ENCODE measurements at places on chromosomes 6 and 20.

- DNase-seq: no peak
These were observed 12.9 kb downstream of the SALL4 start for GRCh38 chr20:51789434-51789833.

GRCh38 chr20:15642676-15643075 is 930.6 kb downstream of the KIF16B start:
- no peak for DNase-seq

DNA sequence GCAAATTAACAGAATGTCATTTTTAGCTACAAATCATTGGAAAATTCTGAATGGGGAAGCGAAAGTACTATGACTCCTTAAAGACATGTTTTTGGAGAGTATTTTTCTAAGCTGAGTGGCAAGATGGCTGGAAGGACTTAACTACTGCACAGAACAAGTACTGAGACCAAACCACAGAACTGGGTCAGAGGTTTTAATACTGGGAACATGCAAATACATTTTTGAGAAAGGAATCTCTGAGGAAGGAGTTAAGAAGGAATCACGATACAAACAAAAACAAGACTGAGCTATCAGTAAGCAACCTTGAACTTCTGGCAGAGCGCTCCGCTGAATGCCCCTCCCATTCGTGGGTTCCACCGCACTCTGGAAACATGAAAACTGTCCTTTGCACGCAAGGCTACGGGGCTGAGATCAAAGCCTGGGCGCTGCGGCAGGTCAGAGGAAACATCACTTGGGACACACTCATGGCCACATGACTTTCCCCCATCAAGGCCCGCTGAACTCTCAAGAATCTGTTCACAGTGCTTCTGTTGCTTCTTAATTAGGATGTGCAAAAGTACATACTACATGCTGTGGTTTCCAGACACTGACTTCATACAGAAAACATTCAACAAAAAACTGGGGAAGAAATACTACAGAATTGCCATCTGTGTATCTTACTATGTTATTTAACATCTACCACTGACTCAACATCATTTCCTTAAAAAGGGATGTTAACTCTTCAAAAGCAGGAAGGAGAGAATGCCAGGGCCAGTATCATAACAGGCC is 27.8 kb downstream of the SLC23A2 start:
- DNase-seq: peak; percentile 17

GRCh38 chr20:58076405-58076804 is 152.0 kb downstream of the ANKRD60 start:
- DNase-seq: no peak

DNA sequence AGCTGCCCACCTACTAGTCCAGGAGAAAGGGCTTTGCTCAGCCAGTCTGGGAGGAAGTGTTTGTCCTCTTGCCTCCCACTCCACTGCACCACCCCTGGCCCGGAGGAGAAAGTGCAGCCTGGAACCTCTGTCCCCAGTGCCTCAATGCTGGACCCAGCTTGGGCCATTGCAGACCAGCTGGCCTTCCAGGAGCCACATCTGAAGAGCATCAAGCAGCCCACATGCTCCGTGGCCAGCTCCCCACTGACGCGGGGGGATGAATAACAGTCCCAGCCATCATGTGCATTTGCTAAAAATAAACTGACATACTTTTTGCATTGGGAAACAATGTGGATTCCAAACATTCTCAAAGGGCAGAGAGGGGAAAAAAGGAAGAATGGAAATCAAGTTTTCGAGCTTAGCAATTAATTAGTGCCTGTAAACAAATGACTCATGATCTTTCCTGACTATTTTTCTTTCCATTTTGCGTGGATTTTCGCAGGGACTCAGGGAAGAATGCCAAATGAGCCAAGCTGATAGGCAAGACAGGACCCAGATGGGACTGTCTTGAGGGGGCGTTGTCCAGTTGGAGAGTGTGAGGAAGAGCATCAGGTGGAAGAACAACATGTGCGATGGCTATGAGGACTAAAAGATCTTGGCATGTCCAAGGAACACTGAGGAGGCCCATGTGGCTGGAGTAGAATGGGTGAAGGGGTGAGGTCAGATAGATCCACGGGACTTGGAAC is 34.1 kb downstream of the CEBPB start:
- no peak for DNase-seq

DNA sequence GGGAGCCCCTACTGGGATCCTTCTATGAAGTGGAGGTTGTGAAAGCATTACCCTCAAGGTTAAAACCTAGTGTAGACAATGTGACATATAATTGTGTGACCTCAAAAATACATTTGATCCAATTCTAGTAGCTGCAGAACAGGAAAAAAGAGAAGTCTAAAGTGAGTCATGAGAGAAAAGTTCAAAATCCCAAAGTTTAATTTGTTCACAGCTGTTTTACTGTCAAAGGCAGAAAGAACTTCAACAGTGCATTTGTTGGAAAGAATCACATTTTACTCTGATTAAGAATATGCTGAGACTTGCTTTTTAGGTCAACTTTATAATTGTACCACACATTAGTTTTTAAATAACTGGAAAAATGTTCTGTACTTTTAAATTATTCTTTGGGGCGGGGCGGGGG is 1027.4 kb upstream of the FLRT3 start:
- DNase-seq: no peak

DNA sequence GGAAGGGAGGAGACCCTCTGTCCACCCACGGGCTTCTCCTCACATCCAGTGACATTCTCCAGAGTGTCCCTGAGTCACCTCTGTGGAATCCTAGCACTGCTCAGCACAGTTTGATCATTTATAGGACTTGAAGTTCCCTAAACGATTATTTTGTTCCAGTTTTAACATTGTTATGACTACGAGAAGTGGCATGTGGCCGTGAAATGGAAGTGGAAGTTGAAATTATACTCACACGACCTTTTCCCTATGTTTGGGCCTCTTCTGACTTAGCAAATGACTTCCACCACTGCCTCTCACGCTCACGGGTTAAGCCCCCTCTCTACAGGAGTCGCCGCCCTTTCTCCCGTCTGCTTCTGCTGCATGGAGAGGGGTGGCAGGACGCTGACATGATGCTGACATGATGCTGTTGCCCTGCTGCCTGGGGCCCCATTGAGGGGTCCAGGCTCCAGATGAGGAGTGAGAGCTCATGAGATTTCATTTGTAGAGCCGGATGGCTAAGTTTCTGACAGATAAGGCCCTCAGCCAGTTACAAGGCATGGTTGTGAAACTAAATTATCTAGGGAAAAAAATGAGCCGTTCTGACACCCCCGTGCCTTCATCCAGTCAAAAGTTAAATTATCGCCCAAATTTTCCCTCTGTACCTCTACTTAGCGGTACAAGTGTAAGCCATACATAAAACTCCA is 153.6 kb upstream of the UST start:
- DNase-seq: no peak

DNA sequence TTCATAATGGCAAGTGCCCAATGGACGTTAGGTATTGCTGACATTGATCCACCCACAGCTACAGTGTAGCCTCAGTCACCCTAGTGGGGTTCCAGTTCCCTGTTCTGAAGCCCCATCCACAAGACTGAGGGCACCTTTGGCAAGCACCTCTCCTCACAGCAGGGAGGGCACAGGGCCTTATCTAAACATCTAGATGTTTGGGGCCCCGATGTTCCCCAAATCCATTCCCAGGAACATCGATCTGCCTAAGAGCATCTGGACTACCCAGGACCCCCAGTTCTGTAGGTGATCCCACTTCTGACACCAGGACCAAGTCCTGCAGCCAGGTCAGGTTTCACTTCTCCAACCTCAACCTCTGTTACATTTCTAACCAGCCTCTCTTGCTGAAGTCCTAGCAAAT is 10.6 kb downstream of the APCDD1L start:
- DNase-seq: no peak

DNA sequence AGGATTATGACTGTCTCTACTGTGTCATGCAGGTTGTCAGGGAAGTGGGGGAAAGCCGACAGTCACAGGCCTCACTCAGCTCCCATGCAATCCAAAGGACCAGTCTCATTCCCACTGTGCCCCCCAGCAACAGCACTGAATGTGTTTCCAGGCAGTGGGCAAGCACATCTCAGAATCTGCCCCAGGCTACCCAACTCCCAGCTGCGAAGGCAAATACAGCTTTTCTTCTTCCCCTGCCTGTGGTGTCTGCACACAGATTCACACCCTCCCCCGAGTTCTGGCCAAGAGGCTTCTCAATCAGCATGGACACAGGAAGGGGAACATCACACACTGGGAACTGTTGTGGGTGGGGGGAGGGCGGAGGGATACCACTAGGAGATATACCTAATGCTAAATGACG is 75.3 kb downstream of the SNAP91 start:
- no peak for DNase-seq

GRCh38 chr20:23059846-23060245 is 10.4 kb upstream of the THBD start:
- DNase-seq: no peak

GRCh38 chr6:115753446-115753845 is 307.2 kb downstream of the FRK start:
- no peak for DNase-seq

DNA sequence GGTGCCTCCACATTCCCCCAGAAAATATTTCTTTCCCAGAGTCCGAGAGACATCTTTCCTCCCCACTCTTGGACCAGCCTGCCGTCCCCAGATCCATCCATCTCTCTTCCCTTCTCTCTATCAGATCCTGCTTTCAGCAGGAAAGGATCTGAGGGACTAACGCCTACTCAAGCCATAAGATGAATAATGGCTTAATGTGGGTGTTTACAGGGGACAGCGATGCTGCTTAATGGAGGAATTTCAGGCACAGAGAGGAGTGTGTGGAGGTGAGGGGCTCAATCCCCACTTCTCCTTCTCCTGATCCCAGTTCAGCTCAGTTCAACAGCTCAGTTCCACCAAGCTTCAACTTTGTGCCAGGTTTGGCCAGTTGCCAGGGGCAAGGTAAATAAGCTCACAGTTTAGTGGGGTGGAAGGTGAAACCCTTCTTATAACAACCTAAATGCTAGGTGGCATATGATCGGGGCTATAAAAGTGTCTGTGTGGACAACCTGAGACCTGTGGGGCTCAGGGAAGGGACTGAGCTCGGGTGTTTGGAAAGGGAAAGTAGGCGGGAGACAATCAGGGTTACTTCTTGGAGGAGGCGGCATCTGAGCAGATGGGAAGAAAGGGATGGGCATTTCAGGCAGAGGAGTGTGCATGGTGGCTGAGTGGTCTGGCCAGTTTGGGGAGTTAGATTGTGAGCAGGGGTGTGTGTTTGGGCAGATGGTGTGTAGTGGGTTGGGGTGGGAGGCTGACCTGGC is 55.8 kb downstream of the CDH22 start:
- DNase-seq: no peak

DNA sequence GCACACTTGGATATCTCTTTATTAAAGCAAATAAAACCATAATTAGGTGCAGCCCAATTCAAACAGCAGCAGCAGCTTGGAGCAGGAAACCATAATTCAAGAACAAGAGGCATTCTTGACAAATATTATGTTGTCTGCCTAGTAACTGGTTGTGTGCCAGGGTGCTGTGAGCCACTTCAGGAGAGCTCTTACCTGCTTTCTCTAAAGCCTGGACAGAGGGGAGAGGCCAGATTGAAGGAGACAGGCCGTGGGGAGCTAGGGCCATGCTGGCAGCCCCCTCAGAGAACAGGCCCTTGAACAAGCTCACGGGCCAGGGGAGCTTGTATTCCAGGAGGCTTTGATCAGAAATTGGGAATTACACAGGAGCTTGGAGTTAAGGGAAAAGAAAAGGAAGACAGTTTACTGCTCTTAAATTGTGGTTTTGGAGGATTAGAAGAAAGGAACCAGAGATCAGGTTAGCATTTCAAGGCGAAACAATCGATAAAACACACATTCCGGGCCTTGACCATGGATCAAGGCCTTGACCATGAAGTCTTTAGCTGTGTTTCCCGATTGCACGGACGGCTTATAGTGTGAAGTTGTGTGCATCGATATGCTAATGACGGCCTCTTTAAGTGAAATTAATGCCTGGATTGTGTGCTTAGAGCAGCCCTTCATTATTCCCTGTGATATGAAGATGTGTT is 69.8 kb upstream of the NKX2-2 start:
- DNase-seq: no peak

DNA sequence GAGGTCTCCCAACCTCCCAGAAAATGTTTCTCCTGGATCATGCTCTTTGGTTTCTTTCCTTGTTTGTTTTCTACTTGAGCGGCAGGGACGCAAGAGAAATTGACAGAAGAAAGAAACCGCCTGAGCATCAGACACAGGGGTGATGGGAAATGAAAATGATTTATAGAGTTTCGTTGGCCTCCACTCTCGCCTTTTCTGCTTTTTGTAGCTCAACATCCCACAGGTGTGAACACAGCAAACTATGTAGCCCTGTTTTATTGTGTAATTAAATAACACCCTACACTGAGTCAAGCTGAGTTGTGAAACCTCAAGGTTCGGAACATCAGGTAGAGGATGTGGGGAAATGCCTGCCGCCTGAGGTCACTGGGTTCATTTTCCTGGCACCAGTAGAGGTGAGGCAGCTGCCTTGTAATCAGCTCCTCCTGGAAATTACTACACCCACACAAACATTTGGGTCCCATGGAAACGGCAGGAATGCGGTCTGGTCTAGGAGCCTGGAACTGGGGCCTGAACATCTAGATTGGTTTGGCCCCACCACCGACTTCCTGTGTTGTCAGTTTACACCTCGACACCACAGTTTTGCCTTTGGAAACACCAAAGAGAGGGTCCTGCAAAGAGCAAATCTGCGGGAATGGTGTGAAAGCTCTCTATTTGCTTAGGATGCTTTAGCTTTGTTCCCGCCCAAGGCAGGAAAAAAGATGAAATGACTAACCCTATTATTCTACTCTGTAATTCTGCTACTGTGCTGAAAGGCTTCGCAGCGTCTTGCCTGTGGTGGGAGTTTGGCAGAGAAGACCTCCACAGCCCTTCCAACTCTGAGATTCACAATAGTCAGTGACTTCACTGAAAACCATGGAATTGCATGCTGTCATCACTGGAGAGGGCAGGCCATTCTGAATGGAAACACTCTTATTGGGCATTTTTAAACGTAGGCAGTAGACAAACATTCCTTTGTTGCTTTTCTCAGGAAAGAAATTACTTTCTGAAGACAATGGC is 53.0 kb downstream of the ADAT2 start:
- peak; percentile 15 for DNase-seq

DNA sequence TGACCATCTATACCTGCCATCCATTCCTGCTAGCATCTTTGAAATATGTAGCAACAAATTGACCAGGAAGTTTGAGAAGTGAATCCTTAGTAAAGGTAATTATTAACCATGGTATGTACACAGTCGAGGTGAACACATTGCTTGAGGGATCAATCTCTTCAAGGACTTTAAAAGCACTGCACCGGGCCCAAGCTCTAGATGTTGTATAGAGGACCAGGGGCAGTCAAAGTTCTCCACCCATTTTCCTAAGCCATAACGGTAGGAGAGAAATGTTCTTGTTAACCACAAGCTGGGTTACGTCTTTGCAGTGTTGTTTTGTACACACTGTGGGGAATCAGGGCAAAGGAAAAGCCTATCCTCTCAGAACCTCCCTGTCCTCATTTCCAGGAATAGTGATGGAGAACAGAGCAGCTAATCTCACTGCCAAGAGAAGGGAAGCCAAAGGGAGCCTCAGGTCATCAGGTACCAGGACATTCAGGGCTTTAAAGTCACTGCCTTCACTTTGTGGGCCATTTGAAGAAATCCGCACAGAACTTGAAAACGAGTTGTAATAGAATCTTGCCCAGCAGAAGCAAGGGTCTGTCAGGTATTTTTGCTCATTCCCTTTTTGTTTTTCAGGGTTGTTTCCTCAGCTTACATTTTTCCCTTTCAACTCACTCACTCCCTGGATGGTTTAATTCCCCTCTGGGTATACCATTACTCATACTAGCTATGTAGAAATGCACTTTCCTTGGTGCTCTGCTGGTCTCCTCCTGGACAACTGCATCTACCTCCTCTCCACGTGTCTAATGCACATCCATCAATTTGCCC is 5.3 kb upstream of the PM20D2 start:
- no peak for DNase-seq

- DNase-seq: no peak
These were observed 7.2 kb upstream of the SYNJ2 start for GRCh38 chr6:157974341-157974894.

GRCh38 chr20:10670501-10671220 is 3.1 kb downstream of the JAG1 start:
- no peak for DNase-seq
